SK-N-MC (cell line): ENCODE measurements at places on chromosomes 1 and 21.

- no peak for DNase-seq
Observed at GRCh38 chr1:185338719-185339622, 21.9 kb upstream of the IVNS1ABP start.

DNA sequence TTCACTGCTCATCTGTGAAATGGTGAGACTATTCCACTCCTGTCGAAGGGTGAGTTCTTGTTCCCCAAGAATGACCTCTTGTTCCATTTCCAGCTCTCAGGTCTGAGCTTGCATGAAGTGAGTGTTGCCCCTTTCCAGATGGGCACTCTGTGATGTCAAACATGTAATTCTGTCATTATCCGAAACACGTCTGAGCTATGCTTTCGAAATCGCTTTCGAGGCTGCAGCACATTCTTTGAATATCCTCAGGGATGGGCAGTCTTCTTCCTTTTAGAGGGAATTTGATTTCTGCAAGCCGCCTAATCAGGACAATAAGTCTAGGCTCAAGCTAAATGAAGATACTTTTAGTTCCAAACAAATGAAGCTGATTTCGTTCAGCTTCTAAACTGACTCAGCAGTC is 15.1 kb downstream of the NFASC start:
- no peak for DNase-seq

- DNase-seq = no peak
Observed at GRCh38 chr1:98188774-98189173, 267.9 kb upstream of the DPYD start.

GRCh38 chr1:161506336-161507223 is 1.3 kb downstream of the FCGR2A start:
- DNase-seq = peak; percentile 68

DNA sequence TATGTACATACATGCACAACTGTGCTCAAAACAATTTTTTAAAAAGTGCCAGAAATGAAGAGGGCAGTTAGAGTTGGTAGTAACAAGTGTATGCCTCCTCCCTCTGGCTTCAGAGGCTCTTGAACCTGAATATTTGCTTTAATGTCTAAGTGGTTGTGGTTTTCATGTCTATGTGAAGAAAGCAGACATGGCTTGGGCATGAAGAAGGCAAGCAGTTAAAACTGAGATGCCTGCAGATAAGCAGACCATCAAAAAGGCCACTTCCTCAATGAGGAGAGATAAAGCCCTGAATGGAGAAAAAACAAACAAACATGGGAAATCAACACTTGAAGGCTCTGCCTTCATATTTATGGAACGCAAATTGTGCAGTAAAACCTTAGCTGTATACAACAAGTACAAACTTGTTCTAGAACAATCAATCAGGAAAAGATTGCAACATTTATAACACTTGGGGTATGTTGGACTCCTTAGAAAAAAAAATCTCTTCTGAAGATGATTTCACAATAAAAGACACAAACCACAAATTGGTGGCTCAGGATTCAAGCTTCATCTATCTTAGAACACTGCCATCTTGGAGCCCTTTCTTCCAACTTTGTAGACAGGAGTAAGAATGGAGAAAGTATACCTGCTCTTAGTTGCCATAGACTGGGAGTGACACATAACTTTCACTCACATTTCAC is 52.7 kb upstream of the PLA2G4A start:
- no peak for DNase-seq

DNA sequence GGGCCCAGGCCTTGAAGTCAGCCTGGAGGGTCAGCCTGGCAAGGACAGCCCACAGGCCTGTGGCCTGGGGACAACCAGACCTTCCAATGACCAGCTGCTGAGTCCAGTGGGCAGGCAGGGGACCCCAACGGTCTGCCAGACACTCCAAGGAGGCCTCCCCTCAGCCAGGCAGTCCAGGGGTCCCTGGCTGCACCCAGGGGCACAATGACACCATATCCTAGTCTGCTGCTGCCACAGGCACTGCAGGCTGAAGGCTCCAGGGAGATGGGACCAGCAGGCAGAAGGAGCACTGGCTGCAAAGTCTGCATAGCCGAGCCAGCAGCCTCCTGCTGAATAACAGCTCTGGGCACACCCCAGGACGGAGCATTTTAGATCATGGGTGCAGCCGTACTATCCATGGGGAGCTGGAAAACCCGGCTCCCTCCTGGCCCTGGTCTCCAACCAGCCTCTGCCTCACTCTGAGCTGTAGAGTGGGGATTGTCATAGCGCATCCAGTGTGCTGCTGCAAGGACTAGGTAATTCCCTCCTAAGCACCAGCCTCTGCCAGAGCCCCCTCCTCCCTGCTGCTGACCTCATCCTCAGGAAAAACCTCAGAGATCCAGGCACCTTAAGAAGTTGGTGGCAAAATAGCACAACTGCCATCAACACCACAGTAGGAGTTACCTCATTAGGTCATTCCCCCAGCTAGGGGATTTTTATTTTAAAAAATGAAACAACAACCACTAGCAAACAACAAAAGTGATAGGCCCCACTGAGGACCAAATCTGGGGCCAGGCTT is 4.8 kb upstream of the LAPTM5 start:
- DNase-seq = no peak

DNA sequence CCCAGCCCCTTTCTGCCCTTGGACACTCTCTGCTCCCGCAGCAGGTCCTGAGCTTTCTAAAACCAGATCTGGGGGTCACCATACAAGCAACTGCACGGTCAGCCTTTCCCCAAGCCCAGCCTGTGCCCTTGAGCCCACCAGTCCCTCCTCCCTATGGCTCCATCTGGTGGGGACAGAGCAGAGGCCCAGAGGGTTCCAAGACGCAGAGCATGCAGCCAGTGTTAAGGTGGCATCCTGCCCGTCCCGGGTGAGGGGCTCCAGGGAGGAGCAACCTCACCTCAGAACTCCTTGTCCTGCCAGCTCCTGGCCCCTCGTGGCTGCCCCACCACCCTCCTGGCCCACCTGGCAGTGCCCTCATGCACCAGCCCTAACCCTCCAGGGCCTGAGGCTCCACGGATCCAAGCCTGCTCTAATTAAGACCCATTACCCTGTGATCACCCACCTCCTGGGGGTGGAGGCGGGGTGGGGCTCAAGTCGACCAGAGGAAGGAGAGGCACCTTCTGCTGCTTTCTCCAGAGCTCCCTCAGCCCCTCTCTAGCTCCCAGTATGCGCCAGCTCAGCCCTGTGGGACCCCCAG is 8.5 kb downstream of the CHD5 start:
- no peak for DNase-seq

GRCh38 chr1:62589321-62589720 is 8.0 kb upstream of the ANGPTL3 start:
- DNase-seq = no peak

- no peak for DNase-seq
Observed at GRCh38 chr1:212366901-212367300, 47.8 kb downstream of the PACC1 start.

- no peak for DNase-seq
Observed at GRCh38 chr1:63966016-63966415, 192.2 kb downstream of the ROR1 start.

- no peak for DNase-seq
Observed at GRCh38 chr1:153509036-153509435, 26.8 kb downstream of the S100A6 start.

DNA sequence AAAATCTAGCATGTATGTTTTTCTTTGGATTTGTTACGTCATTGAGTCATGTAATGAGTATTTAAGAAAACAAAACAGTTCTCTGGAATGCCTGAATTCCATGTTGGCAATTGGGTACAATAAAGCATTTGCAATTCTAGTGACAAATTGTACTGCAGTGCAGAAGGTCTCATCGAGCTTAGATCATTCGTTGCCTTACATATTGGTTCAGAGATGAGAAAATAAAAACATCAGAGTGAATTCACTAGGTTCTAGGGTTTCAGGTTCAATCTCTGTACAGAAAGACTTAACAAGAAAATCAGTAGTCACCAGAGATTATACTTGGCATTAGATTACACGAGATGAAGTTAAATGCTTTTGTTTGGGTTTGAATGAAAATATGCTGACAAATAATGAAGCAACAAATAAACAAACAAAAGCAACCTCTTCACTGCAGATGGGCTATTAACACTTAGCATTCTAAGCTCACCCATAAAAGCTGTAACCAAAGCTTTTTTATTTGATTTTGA is 124.7 kb downstream of the RYR2 start:
- no peak for DNase-seq

- no peak for DNase-seq
Observed at GRCh38 chr1:202642212-202642611, 68.0 kb downstream of the SYT2 start.

- DNase-seq = no peak
Observed at GRCh38 chr1:157803851-157804250, 16.1 kb downstream of the FCRL1 start.

GRCh38 chr21:35096959-35097358 is 47.9 kb upstream of the RUNX1 start:
- DNase-seq = no peak

GRCh38 chr1:243939167-243939848 is 89.3 kb upstream of the AKT3 start:
- no peak for DNase-seq

GRCh38 chr1:173191011-173191705 is 16.0 kb downstream of the TNFSF4 start:
- no peak for DNase-seq

GRCh38 chr1:66626261-66626660 is 92.3 kb downstream of the SGIP1 start:
- DNase-seq = no peak

GRCh38 chr1:74145086-74145485 is 52.9 kb downstream of the LRRIQ3 start:
- DNase-seq = no peak

GRCh38 chr1:53328541-53329499 is 950 bp upstream of the LRP8 start:
- DNase-seq = no peak

GRCh38 chr1:199089393-199090122 is 450.7 kb downstream of the PTPRC start:
- DNase-seq = no peak
